Activated CD4-positive, alpha-beta T cell treated with anti-CD3 and anti-CD28 coated beads, Interleukin-2, amount 50 U/mL, for 4 hours (primary cell): ENCODE measurements at places on chromosomes 13 and 19.

- no peak for DNase-seq
Measured at GRCh38 chr13:108777421-108778420, 148.3 kb downstream of the MYO16 start.

DNA sequence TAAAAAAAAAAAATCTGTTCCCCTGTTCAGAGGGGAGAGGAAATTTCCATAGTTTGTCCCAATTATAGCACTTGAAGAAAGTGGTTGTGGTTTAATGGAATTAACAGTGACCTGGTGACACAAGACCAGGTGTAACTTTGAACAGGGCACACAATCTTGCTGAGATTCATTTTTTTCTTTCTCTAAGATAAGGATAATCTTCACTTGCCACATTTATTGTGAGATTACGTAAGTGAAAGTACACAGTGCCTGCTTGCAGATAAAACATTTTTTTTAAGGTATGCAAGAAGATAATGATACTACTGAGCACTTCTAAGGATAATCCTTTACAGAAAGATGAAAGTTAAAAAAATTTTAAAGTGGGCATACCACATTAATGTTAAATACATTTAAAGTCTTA, 448.1 kb downstream of the DIAPH3 start:
- no peak for DNase-seq

DNA sequence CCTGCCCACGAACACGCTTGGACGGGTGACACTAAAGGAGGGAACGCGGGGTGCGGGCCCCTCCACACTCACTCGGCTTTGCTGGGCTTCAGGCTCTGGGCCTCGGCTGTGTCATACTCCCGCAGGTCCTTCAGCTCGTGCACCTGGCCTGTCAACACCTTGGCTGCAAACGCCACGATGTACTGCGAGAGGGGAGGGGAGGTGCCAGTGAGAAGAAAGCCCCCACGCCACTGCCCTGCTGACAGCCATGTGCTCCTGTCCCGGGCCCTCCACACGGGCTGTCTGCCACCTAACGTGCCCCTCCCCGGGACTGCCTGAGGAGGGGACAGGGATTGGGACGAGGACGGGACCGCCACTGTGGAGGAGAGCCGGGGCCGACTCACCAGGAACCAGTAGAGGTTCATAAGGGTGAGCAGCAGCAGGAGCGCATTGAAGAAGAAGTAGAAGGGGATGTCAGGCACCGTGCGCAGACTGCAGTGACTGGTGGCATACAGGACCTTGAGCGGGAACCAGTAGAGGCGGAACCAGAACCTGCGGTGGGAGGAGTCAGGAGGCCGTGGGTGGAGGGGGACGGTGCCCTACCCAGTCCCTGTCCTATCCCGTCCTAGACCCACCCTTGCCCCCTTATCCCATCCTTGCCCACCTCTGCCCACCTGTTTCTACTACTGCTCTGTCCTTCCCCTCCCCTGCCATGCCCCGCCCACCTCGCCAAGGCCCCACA, 16.9 kb downstream of the CERS1 start:
- no peak for DNase-seq

- no peak for DNase-seq
Measured at GRCh38 chr13:30440910-30441703, 18.8 kb downstream of the UBE2L5 start.

- no peak for DNase-seq
Measured at GRCh38 chr13:23456437-23457210, 23.1 kb upstream of the SACS start.

DNA sequence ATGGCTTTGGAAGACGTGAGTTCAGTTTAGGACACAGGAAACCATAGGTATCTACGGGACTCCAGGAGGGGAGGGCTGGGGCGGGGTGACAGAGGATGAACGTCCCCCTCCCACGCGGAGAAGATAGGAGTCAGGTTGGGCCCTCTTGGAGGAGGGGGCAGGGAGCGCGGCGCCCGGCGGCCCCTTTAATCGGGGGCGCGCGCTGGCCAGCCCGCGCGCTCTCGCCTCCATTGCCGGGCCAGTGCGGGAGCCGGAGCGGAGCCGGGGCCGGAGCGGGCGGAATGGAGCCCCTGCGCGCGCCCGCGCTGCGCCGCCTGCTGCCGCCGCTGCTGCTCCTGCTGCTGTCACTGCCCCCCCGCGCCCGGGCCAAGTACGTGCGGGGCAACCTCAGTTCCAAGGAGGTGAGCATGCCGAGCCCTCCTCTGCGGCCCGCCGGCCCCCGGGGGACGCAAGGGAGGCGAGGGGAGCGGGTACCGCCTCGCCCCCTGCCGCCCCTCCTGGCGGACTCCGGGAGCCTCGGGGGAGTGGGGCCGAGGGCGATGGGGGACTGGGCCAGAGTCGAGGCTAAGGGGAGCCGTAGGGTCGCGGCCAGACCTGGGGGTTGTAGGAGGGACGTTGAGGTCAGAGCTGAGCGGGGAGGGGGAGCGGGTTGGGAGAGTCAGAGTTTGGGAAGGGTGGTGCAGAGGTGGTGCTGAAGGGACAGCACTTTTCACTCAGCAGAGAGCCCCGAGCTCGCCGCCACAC, at the start of gene TMEM145:
Gene TMEM145, plus strand, starts transcription at position 214 of the 744 bp plus-strand sequence. Its CDS starts 68 bp downstream, at position 282.
- no peak for DNase-seq

DNA sequence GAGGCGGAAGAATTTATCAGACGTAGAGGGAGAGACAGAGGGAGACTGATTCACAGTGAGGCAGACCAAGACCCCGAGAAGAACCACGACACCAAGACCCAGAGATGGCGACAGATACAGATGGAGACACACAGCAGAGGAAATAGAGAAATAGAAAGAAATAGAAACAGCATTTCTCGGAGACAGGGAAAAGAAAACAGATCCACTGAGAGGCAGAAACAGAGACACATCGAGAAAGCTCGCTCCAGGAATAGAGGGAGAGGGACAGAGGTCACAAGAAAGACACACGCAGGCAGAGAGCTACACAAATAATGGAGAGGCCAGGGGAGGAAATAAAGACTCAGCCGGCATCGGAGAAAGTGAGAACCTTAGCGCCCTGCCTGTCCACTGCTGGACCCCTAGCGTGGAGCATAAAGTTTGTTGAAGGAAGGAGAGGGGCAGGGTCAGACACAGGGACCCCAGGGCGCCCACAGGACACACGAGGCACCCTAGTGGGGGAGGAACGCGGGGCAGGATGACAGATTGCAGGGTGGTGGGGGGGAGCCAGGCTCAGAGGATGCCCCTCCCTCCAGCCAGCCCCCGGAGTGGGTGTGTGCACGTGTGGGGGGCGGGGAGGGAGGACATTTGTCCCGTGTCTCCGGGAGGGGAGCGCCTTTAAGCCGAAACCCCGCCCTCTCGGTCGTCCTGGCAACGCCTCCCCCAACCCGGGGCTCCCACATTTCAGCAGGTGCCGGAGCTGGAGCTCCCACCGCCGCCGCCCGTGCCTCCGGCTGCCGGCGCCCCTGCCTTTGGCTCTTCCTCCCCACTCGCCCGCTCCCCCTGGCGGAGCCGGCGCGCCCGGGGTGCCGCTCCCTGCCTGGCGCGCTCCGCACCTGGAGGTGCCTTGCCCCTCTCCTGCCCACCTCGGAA, at the start of gene PRKCG:
Gene PRKCG, plus strand, starts transcription at position 716 of the 909 bp plus-strand sequence. CDS start 298 bp downstream, outside the sequence.
- peak; percentile 37 for DNase-seq

DNA sequence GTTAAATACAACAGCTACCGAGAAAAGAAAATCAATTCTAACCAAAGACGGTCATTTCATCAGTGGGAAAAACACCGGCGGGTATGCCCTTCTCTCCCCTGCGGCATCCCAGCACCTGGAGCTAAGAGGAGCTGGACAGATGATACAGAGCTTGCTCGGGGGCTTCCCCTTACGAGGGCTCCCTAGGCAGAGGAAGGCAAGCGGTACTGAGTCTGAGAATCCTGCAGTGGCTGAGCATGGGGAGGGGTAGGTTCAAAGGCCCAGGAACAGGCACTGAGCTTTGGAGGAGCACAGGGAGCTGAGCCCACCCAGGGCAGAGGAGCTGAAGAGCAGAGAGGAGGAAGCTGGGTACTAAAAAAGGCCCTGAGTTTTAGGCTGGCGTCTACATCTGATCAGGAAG, 12.7 kb downstream of the STK24 start:
- DNase-seq, result no peak

DNA sequence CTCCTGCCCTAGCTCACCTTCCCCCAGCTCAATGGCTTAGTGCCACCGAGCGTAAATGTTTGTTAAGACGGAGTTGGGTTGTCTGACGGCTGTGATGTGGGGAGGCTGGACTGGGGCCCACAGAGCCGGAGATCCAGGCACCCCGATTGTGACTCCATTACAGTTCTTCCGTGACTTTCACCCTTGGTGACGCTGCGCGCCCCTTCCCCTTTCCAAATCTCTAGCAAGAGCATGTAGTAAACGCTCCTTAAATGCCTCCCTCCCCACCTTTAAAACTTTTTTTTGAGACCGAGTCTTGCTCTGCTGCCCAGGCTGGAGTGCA, 829 bp downstream of the REEP6 start:
- no peak for DNase-seq

GRCh38 chr19:33124207-33125098, 7.5 kb upstream of the WDR88 start:
- no peak for DNase-seq

- DNase-seq, result no peak
Measured at GRCh38 chr13:111267205-111267604, 53.2 kb upstream of the TEX29 start.

DNA sequence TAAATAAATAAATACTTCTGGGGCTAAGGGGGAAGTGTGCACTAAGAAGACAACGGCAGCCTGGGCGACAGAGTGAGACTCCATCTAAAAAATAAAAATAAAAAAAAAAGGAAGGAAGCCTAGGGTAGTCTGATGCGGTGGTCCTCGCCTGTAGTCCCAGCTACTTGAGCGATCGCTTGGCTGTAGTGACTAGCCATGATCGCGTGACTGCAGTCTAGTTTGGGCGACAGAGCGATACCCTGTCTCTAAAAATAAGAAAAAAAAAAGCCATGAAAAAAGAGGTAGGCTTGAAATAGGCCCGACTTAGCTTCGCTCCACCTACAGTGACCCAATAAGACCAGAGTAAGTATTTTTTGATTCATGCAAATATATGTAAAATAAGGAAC, 661 bp upstream of the BABAM1 start:
- no peak for DNase-seq

- DNase-seq, result peak; percentile 40
Measured at GRCh38 chr13:42396501-42396900, 124.5 kb downstream of the AKAP11 start.

- no peak for DNase-seq
Measured at GRCh38 chr13:50340551-50341287, 325.5 kb downstream of the KCNRG start.

- no peak for DNase-seq
Measured at GRCh38 chr19:49565261-49565660, 15.1 kb downstream of the NOSIP start.

DNA sequence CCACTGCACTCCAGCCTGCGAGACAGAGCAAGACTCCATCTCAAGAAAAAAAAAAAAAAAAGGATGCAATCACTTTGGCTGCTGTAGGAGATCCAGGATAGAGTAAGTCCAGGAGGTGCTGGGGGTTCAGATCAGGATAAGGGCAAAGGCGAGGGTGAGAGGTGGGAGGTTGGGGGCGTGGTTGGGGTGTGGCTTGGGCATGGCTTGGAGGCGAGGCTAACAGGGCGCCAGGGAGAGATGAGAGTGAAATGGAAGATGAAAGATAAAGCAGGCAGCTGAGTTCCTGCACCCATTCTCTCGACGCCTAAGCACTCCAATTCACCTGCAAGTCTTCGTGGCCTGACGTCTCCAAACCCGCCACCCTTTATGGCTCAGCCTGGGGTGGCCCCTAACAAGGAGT, 25.0 kb upstream of the ZNRF4 start:
- DNase-seq, result no peak

GRCh38 chr13:100519626-100520025, 69.0 kb downstream of the GGACT start:
- DNase-seq, result no peak

- DNase-seq, result no peak
Measured at GRCh38 chr19:40673397-40673796, 17.1 kb downstream of the NUMBL start.

DNA sequence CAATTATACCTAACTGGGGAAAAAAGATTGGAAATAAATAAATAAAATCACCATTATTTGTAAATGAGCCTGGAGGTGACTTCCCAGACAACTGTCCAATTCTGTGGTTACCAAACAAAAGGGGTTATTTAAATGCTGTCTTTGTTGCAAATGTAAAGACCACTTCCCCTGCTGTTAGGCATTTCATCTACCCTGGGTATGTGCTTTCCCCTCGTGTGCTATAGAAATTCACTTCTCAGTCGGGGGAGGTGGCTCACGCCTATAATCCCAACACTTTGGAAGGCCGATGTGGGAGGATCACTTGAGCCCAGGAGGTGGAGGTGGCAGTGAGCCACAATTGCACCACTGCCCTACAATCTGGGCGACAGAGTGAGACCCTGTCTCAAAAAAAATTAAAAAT, 101.9 kb upstream of the AKAP11 start:
- no peak for DNase-seq

DNA sequence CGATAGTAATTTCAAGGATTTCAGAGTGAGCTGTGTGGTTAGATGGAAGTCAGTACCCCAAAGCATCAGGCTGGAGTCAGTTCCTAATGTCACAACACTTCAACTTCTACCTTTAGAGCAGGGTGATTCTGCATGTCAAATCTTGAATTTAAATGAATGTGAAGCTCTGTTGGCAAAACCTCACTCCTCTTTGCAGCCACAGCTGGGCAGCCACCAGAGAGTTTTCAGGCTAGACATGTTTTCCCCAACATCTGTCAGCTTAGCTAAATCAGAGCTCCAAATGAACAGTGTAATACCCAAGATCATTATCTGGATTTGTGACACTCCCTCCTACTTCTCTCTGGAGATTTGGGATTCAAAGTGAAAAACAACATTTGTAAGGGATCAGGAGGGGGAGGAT, 33.7 kb upstream of the OLFM4 start:
- no peak for DNase-seq

DNA sequence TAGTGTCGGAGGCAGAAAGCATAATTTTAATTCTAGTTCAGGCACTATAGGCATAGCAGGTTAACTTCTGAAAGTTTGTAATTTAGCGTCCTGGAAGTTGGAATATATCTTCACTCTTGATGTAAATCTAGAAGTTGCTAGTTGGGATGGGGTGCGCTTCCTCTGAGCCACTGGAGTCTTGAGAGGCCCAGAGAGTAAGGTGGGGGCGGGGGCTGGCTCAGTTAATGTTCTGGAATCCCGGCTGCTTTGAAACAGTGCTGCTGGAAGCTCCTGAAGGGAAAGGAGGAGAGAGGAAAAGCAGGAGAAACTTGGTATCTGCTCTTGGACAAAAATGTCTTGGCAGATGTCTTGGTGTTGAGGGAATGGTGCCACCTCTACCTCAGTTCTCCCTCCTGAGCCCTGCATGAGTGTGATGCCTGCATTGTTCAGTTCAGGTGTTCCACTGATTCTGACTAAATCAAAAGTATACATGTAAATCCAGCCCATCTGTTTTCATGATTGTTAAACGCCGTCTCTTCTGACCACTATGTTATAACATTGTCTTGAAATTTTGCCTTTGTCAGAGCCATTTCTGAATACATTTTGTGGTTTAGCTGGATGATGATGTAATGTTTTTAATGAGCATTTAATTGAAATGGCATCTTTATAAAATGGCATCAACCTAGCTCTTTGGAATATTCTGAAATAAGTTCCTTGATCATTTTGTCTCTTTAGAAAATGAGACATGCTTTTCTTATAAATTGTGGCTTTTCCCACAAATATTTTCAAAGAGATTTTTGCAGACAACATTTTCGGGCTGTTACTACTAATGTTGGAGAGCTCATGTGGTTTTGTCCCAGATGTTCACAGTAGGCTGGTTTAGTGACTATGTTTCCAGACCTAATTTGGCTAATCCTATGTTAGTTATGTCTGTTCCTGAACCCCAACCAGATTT, 202.7 kb downstream of the SHISA2 start:
- no peak for DNase-seq
